ENCODE measurements at places on chromosomes 1 and 21.
A peak's percentile ranks its signal among the peaks of the same experiment; 100 is the strongest.

GRCh38 chr1:85459290-85459689 lies 5.7 kb downstream of the DDAH1 start:
- no peak overlapping the region for H3K4me3 ChIP-seq
- H3K27me3 ChIP-seq, result peaks cover 43% of the 10 kb centered on the region
- no peak overlapping the region for H3K27ac ChIP-seq

- peaks cover 18% of the 10 kb centered on the region for H3K4me1 ChIP-seq
- H3K27ac ChIP-seq, result no peak within 1 kb of the TSS
- no peaks in the 10 kb centered on the region for H3K36me3 ChIP-seq
- no peak within 1 kb of the TSS for H3K4me3 ChIP-seq
Measured at GRCh38 chr1:50108497-50109059, at the start of gene ELAVL4. ELAVL4 (plus strand) TSS chr1:50108920; CDS start chr1:50109190, 270 bp downstream.

DNA sequence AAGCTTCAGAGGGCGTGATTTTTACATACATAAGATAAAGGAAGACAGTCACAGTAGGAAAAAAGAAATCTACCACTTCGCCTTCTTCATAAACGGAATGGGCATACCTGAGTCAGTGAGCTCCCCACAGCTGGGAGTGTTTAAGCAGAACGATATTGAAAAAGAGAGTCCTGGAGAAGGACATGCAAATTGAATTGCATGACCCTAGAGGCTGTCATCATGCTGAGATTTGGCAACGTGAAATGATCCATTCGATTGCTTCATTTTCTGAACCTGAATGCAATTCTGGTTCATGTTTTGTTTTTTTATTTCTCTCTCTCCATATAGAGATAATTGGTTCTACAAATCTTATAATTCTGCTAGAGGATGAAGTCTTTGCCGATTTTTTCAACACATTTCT lies 3.7 kb downstream of the RGSL1 start:
- no peak overlapping the region for H3K4me3 ChIP-seq
- no peak for DNase-seq
- H3K4me1 ChIP-seq, result peaks cover 6% of the 10 kb centered on the region
- H3K36me3 ChIP-seq, result no peaks in the 10 kb centered on the region
- peaks cover 20% of the 10 kb centered on the region for H3K27me3 ChIP-seq
- H3K27ac ChIP-seq, result no peak overlapping the region

- H3K27ac ChIP-seq, result no peak overlapping the region
- H3K4me3 ChIP-seq, result no peak overlapping the region
- no peaks in the 10 kb centered on the region for H3K36me3 ChIP-seq
Measured at GRCh38 chr1:47209725-47210325, 20.0 kb upstream of the PDZK1IP1 start.

GRCh38 chr1:30403726-30404125 lies 319.7 kb downstream of the MATN1 start:
- H3K4me3 ChIP-seq, result no peak overlapping the region
- no peaks in the 10 kb centered on the region for H3K4me1 ChIP-seq
- no peaks in the 10 kb centered on the region for H3K27me3 ChIP-seq
- H3K36me3 ChIP-seq, result no peaks in the 10 kb centered on the region
- no peak for DNase-seq

GRCh38 chr1:197773856-197774255 lies 1.4 kb downstream of the DENND1B start:
- DNase-seq, result no peak
- peak overlapping the region; percentile 91 for H3K27ac ChIP-seq
- H3K27me3 ChIP-seq, result no peaks in the 10 kb centered on the region
- H3K4me1 ChIP-seq, result peaks cover 72% of the 10 kb centered on the region
- H3K36me3 ChIP-seq, result peaks cover 29% of the 10 kb centered on the region

DNA sequence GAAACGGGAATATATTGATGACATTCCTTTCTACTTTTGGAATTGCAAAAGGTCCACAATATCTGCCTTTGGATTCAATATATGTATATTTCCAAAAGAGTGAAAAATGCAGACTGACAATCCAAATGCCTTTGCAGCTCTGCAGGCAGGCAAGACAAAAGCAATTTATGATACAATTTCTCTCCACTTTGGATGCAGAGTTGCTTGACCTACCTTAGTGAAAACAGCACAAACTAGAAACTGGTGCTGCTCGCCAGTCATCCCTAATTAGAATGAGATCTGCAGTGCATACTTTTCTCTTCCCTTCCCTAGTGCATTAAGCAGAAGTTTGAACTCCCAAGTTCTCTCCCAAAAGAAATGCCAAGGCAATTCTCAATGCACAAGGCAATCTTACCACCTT lies 56.8 kb downstream of the KIAA0319L start:
- H3K36me3 ChIP-seq, result peaks cover 51% of the 10 kb centered on the region
- H3K4me3 ChIP-seq, result no peak overlapping the region
- H3K27me3 ChIP-seq, result no peaks in the 10 kb centered on the region
- H3K27ac ChIP-seq, result peak overlapping the region; percentile 84
- no peak for DNase-seq

- H3K27ac ChIP-seq, result no peak overlapping the region
- no peak overlapping the region for H3K4me3 ChIP-seq
- DNase-seq, result no peak
- H3K36me3 ChIP-seq, result no peaks in the 10 kb centered on the region
- H3K4me1 ChIP-seq, result no peaks in the 10 kb centered on the region
- no peaks in the 10 kb centered on the region for H3K27me3 ChIP-seq
Measured at GRCh38 chr1:81304187-81304586, 496.5 kb upstream of the ADGRL2 start.

- H3K4me1 ChIP-seq, result no peaks in the 10 kb centered on the region
- no peak overlapping the region for H3K27ac ChIP-seq
- H3K36me3 ChIP-seq, result no peaks in the 10 kb centered on the region
- peaks cover 18% of the 10 kb centered on the region for H3K27me3 ChIP-seq
Measured at GRCh38 chr1:171670739-171671138, 18.3 kb upstream of the MYOC start.

DNA sequence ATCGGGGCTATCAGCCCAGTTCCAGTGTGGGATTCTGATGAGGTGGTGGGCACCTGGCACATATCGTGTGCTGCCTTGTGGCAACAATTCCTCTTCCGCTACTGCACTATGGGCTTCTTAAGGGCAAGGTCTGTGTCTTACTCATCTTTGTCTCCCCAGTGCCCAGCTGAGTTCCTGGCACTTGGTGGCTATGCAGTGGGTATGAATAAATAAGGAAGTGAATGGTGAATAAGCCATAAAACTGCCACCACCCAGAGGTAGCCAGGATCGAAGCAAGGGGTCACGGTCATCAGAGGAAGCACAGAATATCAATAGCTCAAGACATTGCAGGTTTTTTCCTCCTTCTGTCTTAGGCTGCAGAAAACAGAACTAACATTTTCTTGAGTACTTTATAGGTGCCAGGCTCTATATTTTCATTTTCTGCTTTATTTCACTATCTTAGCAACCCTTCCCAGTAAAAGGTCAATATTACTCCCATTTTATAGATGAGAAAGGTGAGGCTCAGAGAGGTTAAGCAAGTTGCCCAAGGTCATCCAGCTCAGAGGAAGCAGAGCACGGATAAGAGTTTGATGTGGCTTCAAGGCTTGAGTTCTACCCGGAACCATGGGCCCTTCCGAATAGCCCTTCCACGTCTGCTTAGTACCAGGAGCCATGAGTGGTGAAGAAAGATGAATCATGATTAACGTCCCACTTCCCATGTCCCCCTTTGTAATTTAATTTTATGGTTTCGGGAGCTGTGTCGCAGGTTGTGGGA lies 10.2 kb downstream of the C1orf94 start:
- no peak overlapping the region for H3K4me3 ChIP-seq
- H3K27me3 ChIP-seq, result peaks cover 10% of the 10 kb centered on the region
- no peaks in the 10 kb centered on the region for H3K4me1 ChIP-seq
- H3K27ac ChIP-seq, result no peak overlapping the region

DNA sequence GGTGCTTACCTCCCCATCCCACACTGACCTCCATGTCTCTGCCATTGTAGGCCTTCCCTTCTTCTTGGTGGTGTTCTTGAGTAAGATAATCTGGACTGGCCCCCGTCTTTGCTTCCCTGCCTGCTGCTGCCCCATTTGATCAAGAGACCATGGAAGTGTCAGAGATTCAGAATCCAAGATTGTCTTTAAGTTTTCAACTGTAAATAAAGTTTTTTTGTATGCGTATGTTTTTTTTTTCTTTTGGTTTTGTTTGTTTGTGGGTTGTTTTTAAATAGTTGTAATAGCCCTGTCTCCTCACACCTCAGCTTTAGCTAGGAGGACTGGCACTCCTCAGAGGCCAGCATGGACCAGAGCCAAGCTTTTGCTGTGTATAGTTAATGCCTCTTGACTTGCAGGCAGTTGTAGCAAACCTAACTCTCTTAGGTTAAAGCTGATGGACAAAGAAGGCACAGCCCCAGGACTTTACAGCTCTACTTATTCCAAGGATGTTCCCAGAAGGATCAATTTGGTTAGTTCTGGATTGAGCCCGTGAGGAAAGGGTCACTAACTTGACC lies 5.6 kb upstream of the YBX1 start:
- no peaks in the 10 kb centered on the region for H3K27me3 ChIP-seq
- peaks cover 33% of the 10 kb centered on the region for H3K36me3 ChIP-seq
- DNase-seq, result no peak
- peaks cover 23% of the 10 kb centered on the region for H3K4me1 ChIP-seq
- H3K27ac ChIP-seq, result peak overlapping the region; percentile 60

DNA sequence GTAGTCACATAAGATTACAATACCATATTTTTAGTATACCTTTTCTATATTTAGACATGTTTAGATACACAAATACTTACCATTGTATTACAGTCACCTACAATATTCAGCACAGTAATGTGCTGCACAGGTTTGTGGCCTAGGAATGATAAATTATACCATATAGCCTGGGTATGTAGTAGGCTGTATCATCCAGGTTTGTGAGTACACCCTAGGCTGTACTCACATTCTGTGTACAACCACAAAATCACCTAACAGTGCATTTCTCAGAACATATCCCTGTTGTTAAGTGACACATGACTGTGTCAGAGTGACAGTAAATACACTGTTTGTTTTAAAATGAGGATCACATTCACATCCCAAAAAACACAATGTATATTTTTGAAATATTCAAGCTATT lies 11.2 kb downstream of the KRTAP21-3 start:
- H3K36me3 ChIP-seq, result no peaks in the 10 kb centered on the region
- H3K4me1 ChIP-seq, result no peaks in the 10 kb centered on the region
- H3K27ac ChIP-seq, result no peak overlapping the region
- no peak for DNase-seq

- no peak for DNase-seq
- H3K4me3 ChIP-seq, result no peak overlapping the region
- H3K27ac ChIP-seq, result no peak overlapping the region
- H3K36me3 ChIP-seq, result peaks cover 61% of the 10 kb centered on the region
- H3K4me1 ChIP-seq, result peaks cover 87% of the 10 kb centered on the region
Measured at GRCh38 chr1:25673962-25674806, 57.6 kb downstream of the MAN1C1 start.

DNA sequence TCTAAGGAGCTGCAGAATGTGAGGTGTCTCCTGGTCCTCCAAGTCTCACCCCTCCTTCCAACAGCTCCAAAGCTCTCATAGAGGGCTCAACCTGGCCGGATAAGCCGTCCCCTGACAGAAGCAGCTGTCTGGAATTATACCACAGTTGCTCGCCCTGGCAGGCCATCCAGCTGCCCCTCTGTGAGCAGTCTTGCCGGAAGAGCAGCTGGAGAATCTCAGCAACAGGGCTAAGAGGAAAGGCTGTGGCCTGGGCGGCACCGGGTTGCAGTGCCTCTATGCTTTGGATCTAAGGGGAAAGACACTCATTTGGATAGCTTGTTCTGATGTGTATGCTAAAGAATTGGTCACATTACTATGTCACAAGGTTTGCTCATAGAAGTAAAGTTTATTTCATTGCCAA lies 12.4 kb downstream of the TMCC2 start:
- no peaks in the 10 kb centered on the region for H3K36me3 ChIP-seq
- no peak overlapping the region for H3K4me3 ChIP-seq
- no peaks in the 10 kb centered on the region for H3K27me3 ChIP-seq
- no peak overlapping the region for H3K27ac ChIP-seq

DNA sequence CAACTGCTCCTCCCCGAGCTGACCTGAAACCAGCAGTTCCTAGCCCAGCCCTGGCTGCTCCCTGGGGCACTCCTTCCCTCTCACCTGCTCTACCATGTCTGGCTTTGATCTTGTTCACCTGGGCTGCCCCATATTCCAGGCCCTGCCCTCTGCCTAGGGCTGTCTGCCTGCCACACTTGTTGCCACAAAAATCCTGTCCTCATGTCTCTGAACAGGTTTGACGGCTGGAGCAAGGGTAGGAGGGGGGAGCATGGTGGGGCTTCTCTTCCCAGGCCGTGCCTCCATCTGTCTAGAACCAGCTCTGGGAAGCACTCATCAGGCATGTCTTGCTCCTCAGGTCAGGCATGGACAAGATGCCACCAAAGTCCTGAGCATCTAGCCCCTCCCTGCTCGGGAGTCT lies 44.3 kb upstream of the WNT2B start:
- no peak overlapping the region for H3K4me3 ChIP-seq
- H3K4me1 ChIP-seq, result peaks cover 16% of the 10 kb centered on the region
- H3K36me3 ChIP-seq, result no peaks in the 10 kb centered on the region
- no peak overlapping the region for H3K27ac ChIP-seq
- H3K27me3 ChIP-seq, result peaks cover 20% of the 10 kb centered on the region
- no peak for DNase-seq

GRCh38 chr1:168686666-168687065 lies 42.3 kb downstream of the DPT start:
- no peaks in the 10 kb centered on the region for H3K4me1 ChIP-seq
- DNase-seq, result no peak
- peaks cover 15% of the 10 kb centered on the region for H3K27me3 ChIP-seq
- H3K27ac ChIP-seq, result no peak overlapping the region
- H3K36me3 ChIP-seq, result no peaks in the 10 kb centered on the region

- no peaks in the 10 kb centered on the region for H3K27me3 ChIP-seq
- H3K4me3 ChIP-seq, result no peak overlapping the region
- H3K4me1 ChIP-seq, result no peaks in the 10 kb centered on the region
- DNase-seq, result no peak
- no peaks in the 10 kb centered on the region for H3K36me3 ChIP-seq
Measured at GRCh38 chr21:40531431-40532110, 315.4 kb downstream of the DSCAM start.

DNA sequence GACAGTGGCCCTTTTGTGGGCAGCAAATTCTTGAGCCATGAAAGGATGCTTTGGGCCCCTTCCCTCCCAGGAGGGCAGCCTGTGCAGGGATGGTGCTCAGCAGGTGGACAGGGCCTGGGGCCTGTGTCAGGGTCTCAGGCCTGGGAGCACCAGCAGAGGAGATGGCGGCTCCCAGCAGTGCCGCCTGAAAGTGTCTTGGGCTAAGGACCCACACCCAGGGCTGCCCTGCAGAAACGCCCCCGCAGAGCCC lies 23.9 kb downstream of the FTCD start:
- no peak for DNase-seq
- no peak overlapping the region for H3K4me3 ChIP-seq
- no peaks in the 10 kb centered on the region for H3K36me3 ChIP-seq
- H3K27ac ChIP-seq, result no peak overlapping the region
- no peaks in the 10 kb centered on the region for H3K27me3 ChIP-seq

- H3K4me3 ChIP-seq, result no peak overlapping the region
- H3K36me3 ChIP-seq, result peaks cover 3% of the 10 kb centered on the region
- H3K4me1 ChIP-seq, result peaks cover 4% of the 10 kb centered on the region
- DNase-seq, result no peak
- H3K27me3 ChIP-seq, result no peaks in the 10 kb centered on the region
Measured at GRCh38 chr1:23393706-23394105, 24.1 kb upstream of the ZNF436 start.

- no peaks in the 10 kb centered on the region for H3K36me3 ChIP-seq
- H3K27me3 ChIP-seq, result peaks cover 29% of the 10 kb centered on the region
- no peaks in the 10 kb centered on the region for H3K4me1 ChIP-seq
Measured at GRCh38 chr1:18817795-18818435, 41.5 kb downstream of the TAS1R2 start.

- H3K27ac ChIP-seq, result no peak overlapping the region
- H3K27me3 ChIP-seq, result peaks cover 15% of the 10 kb centered on the region
- H3K36me3 ChIP-seq, result no peaks in the 10 kb centered on the region
- H3K4me1 ChIP-seq, result no peaks in the 10 kb centered on the region
- no peak for DNase-seq
Measured at GRCh38 chr1:161511018-161511755, 5.9 kb downstream of the FCGR2A start.

GRCh38 chr1:6771441-6771769 lies 13.8 kb upstream of the CAMTA1 start:
- peaks cover 3% of the 10 kb centered on the region for H3K4me1 ChIP-seq
- no peak overlapping the region for H3K27ac ChIP-seq
- H3K27me3 ChIP-seq, result peaks cover 10% of the 10 kb centered on the region
- DNase-seq, result no peak
- H3K36me3 ChIP-seq, result no peaks in the 10 kb centered on the region

Measured in activated CD4-positive, alpha-beta T cell treated with anti-CD3 and anti-CD28 coated beads, Interleukin-2, amount 10 ng/mL, durations not matched to agents 7 days and 5 days (primary cell).